ENCODE measurements at places on chromosomes 7 and 10. TPM values are rescaled to one million over a fixed set of nuclear protein-coding genes. Genes with fewer than 3 reads are reported as not detected.

IFIT3 gene
- total RNA-seq: 24.2 TPM

DNA sequence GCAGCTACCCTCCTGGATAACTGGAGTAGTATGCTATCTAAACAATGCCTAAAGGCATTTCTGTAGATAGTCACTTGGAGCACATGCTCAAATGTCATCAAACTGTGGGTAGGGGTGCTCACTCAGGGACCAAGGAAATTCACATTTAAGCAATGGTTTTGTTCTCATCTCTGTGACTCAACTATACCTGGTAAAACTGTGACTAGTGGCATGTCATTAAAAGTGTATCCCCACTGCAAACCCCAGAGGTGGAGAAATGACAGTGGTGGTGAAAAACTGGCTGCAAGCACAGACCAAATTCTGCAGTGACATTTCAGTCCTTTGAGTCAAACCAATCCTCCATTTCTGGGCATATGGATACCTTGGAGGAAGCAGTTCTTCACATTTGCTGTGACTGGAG is 134.2 kb upstream of the EFCAB10 start:
- DNase-seq: no peak

DNA sequence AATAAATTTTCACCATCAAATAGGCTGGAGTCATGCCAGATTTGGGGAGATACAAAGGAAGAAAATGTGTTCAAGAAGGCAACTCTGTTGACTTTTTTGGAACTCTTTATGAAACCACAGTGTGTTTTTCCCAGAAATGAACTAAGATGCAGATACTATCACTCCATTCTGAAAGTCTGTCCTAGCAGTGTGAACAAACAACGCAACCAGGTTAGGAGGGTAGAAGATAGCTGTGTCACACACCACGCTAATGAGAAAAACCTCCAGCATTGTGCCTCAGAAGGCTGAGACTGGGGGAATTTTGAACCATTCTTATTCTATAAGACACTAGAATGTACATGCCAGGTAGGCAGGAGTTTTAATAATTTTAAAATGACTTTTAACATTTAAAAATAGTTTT is 15.9 kb upstream of the ATP6V0A4 start:
- DNase-seq: no peak

HOXA13 gene
- 1.9 TPM for total RNA-seq

GRCh38 chr7:41917-42565 is 150.3 kb upstream of the FAM20C start:
- DNase-seq: no peak

SH2D4B gene
- total RNA-seq: 0.35 TPM

GRCh38 chr10:32437334-32437733 is 8.6 kb upstream of the CCDC7 start:
- no peak for DNase-seq

OPALIN gene
- total RNA-seq: not detected

CCDC136 gene
- total RNA-seq: 6.8 TPM

GRCh38 chr10:44361109-44361508 is 23.8 kb downstream of the CXCL12 start:
- no peak for DNase-seq

DNA sequence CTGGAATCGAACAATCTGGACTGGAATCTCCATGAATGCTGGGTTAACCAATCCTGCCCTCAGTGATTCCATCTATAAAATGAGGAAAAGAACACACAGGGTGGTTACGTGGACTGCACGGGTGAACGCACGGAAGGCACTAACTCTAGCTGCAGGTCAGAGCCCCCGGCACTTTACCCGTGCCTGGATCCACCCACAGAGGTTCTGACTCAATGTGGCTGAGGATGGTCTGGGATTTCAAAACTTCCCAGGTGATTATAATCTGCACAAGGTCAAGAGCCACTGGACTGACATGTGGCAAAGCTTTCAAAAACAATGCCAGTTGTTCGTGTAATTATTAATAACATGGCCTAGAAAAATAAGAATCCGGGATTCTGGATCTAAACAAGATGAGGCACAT is 29.2 kb downstream of the KIAA1549 start:
- DNase-seq: no peak

DNA sequence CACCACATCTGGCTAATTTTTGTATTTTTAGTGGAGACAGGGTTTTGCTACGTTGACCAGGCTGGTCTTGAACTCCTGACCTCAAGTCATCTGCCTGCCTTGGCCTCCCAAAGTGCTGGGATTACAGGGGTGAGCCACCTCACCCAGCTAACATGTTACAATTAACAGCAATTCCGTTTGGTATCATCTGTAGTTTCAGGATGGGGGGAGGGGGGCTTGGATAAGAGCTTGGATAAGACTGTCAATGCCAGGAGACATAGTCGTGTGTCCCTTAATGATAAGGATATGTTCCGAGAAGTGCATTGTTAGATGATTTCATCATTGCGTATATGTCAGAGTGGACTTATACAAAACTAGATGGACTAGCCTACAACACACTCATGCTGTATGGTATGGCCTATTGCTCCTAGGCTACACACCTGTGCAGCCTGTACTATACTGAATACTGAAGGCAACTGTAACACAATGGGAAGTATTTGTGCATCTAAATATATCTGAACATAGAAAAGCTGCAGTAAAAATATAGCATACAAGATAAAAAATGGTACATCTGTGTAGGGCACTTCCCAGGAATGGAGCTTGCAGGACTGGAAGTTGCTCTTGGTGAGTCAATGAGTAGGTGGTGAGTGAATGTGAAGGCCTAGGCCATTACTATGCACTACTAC is 103.9 kb upstream of the TNS3 start:
- DNase-seq: peak; percentile 12

FRMD4A gene
- 188 TPM for total RNA-seq

SPACDR gene
- 0.96 TPM for total RNA-seq

UFSP1 gene
- 5.1 TPM for total RNA-seq

DNA sequence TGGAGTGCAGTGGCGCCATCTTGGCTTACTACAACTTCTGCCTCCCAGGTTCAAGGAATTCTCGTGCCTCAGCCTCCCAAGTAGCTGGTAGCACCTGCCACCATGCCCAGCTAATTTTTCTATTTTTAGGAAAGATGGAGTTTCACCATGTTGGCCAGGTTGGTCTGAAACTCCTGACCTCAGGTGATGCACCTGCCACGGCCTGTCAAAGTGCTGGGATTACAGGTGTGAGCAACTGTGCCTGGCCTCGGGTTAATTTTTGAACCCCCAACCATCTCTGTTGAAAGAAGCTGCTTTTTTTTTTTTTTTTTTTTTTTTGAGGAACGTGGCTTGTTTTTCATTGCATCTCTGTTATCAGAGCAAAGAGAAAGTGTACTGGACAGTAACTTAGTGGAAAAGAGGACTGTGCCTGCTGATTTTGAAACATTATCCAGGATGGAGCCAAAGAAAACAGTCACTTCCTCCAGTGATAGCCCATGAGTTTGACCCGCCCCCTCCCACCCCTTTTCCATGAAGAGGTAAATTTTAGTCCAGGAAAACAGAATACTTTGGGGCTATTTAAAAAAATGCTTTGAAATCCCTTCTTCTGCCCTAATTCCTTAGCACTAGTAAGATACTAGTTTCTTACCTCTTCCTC is 38.3 kb downstream of the WBP1L start:
- DNase-seq: no peak

RAMP3 gene
- 49.2 TPM for total RNA-seq

IFIT2 gene
- total RNA-seq: 3.8 TPM

GRCh38 chr7:51263631-51264484 is 52.8 kb downstream of the COBL start:
- no peak for DNase-seq

SLC39A12 gene
- 0.35 TPM for total RNA-seq

DNA sequence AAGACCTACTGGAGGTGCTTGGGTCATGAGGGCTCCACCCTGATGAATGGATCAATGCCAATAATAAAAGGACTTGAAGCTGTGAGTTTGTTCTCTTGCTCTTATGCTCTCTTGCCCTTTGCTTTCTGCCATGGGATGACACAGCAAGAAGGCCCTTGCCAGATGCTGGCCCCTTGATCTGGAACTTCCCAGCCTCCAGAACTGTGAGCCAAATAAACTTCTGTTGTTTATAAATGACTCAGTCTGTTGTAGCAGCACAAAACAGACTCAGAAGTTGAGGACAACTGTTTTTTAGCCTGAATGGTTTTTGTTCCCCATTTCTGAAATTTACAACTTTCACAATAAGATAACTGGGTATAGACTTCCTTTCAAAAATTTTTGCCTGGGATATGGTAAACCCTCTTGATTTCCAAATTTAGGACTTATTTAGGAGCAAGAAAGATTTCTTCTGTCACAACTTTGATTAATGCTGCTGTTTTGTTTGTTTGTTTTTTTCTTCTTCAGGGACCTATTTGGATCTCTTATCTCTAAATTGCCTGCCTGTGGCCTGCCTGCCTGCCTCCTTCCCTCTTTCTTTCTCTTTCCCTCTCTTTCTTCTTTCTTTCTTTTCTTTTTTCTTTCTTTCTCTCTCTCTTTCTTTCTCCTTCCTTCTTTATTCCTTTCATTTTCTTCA is 12.1 kb downstream of the ENTPD1 start:
- DNase-seq: no peak

- DNase-seq: no peak
Observed at GRCh38 chr7:99789441-99790070, 5.6 kb upstream of the CYP3A4 start.

DNA sequence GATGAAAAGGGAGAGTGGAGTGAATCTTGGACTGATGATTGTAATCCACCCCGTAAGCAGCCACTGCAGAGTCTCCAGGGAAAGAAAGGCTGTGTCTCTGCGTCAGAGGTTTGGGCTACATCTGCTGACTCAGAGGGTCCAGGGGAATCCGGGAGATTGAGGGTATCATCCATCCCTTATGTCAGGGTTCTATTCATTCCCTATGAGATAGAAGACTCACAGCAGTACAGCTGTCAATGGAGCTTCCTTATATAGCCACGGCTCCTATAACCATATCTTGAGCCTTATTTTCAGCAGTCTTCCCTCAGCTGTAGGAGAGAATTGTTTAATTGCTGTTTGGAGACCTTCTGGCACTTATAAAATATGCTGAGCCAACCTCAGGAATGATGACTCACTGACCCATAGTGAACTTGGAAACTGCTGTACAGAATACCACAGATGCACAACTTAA is 558.2 kb upstream of the PFKP start:
- DNase-seq: no peak

DNA sequence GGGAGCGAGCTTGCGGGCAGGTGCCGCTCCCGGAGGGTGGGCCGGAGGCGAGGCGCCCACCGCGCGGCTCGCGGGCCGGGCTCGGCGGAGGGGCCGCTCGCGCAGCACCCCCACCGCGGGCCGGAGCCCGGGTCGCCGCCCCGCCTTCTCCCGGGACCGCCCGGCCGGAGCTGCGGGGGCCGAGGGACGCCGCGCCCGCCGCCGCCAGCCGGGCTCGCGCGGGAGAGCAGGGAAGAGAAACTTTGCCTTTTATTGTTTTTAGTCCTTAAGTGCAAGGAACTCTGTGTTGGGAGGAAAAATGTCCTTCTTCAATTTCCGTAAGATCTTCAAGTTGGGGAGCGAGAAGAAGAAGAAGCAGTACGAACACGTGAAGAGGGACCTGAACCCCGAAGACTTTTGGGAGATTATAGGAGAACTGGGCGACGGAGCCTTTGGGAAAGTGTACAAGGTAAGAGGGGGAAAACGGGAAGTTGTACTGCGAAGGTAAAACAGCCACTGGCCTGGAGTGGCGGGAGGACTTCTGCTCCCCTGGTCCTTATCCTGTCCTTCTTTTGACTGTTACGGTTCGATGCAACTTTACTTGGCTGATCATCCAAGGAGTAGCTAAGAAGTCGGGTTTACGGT is 620 bp downstream of the SLK start:
- no peak for DNase-seq

DNA sequence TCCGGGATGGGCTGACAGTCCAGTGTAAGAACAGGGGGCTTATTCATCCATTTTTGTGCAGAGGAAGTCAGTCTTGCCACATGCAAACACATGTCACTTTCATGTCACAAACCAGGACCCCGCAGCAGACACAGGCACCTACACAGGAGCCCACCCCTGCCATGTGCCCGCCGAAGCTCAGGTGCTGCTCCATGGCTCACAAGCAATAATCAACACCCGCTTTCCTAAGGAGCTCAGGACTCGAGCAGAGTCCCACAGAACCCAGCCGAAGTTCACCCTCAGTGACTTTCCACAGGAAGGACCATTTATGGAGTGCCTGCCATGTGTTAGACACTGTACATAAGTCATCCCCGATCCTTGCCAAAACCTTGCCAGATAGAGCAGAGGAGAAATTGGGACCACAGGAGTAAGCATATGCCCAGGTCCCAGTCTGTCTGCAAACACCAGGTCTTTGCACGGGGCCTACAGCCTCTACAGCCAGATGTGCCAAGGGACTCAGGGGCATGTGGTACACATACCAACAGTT is 99.4 kb downstream of the EBF3 start:
- no peak for DNase-seq

SEMA3A gene
- total RNA-seq: 10.2 TPM

DNA sequence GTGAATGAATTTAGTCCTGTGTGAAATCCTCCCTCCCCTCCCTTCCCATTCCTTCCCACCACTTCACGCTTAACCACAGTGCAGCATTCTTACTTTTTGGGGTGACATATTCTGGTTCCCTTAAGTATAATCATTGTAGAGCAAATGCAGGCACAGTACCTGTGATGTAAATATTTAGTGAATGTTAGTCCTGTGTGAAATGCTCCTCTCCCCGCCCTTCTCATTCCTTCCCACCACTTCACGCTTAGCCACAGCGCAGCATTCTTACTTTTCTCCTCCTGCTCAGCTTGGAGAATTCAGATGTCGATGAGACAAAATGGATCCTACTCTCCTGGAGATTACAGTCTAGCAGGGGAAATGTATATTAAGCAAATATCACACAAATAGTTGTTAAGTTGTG is 258.8 kb downstream of the EXOC4 start:
- no peak for DNase-seq

GRCh38 chr10:71982269-71983178 is 18.3 kb downstream of the CHST3 start:
- no peak for DNase-seq

SPAM1 gene
- not detected for total RNA-seq

CHN2 gene
- total RNA-seq: 11.0 TPM

DNA sequence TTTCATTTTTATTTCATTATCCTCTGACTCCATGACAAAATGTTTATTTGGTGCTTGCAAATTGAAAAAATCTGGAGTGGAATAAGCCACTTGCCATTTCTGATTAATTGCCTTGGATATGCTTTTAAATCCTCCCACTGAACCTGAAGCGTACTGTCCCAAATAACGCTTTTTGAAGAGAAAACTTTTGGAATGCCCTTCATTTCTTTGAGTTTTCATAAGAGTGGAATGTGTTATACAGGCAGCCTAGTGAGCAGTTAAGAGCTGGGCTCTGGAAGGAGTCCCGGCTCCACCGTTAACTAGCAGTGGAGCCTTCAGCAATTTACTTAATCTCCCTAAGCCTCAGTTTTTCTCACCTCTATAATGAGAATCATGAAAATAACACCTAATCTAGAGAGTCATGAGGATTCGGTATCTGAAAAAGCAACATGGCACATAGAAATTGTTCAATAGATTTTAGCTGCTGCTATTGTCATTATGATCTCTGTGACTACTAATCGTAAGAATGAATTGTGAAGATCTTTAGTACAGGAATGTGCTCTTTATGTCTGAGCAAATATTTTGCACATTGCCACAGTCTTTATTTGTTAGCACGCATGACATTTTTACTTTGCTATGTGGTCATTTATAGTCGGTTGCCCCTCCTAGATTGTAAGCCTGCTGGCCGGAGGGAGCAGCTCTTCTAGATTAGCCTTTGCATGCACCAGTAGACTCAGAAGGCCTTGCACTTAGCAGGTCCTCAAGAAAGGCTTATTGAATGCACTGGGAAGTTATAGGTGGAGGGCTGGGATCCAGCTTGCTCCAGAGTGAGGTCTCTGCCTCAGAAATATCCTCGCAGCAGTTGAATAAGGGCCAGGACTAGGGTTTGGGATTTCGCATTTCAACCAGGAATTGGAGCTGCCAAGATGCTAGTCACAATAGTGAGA is 59.4 kb downstream of the PLCE1 start:
- DNase-seq: no peak

PTN gene
- 10.3 TPM for total RNA-seq
